Activated CD4-positive, alpha-beta T cell treated with anti-CD3 and anti-CD28 coated beads, Interleukin-2, amount 10 ng/mL, durations not matched to agents 24 days and 14 days (primary cell): ENCODE measurements at places on chromosomes 7 and 10.
A peak's percentile ranks its signal among the peaks of the same experiment; 100 is the strongest.

GRCh38 chr10:97843281-97843671, 6.4 kb upstream of the GOLGA7B start:
- H3K4me3 ChIP-seq: no peak overlapping the region
- no peak for DNase-seq
- peaks cover 7% of the 10 kb centered on the region for H3K27me3 ChIP-seq
- no peaks in the 10 kb centered on the region for H3K36me3 ChIP-seq
- H3K27ac ChIP-seq: no peak overlapping the region
- peaks cover 10% of the 10 kb centered on the region for H3K4me1 ChIP-seq

DNA sequence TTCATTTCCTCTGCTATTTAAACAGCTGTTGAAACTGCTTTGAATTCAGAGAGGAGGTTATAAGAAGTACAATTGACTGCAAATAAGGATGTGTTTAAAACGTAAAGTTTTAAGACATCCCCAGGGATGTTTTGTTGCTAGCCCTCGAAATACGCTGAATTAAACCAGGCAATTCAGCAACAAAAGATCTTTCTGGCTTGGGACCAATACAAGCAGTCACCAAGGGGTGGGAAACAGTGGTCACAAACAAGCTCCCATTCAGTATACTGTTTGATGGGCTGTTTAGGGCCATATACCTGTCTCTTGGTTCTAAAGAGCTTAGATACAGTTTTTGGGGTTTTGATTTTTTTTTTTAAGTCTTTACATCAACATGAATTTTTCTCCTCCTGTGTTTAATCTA, 446.3 kb upstream of the POT1 start:
- H3K27me3 ChIP-seq: no peaks in the 10 kb centered on the region
- no peaks in the 10 kb centered on the region for H3K36me3 ChIP-seq
- no peak for DNase-seq

GRCh38 chr7:128148676-128149075, 92.4 kb upstream of the LEP start:
- H3K27me3 ChIP-seq: peaks cover 40% of the 10 kb centered on the region
- H3K27ac ChIP-seq: no peak overlapping the region
- H3K4me3 ChIP-seq: no peak overlapping the region
- H3K36me3 ChIP-seq: no peaks in the 10 kb centered on the region
- no peak for DNase-seq

DNA sequence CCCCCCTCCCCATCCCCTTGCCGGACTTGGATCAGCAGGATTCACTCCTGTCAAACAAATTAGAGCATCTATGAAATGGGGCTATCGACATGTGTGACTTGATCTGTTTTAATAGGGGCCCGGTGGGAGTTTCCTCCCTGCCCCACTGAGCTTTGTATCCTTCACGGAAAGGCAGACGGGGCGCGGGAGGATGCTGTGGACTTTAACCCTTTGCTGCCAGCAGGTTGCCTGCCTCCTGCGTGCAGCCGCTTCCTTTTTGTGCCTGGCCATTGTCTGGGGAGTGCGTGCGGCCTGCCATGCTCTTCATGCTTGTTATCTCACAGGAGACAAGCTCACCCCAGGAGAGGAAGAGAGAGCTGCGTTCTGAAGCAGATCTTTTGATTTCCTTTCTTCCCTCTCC, 512.8 kb upstream of the GALNT17 start:
- no peaks in the 10 kb centered on the region for H3K27me3 ChIP-seq
- no peak for DNase-seq
- H3K4me1 ChIP-seq: no peaks in the 10 kb centered on the region
- no peak overlapping the region for H3K4me3 ChIP-seq

DNA sequence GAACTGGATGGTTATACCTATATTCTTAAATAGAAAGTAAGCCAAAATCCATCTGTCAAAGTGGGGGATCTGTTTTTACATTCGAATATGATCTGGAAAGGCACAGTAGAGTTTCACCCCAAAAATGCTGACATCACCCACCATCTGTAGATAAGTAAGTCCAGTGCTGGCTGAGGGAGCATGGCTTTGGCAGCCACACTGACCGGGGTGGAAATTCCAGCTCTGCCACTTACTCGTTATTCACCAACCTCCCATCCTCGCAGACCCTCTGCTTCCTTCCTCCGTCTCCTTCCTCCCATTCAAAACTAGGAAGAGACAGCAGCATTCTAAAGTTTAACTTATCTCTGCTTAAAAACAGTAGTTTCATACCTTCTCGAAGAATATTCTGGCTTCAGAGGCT, 84.9 kb upstream of the GATA3 start:
- H3K27ac ChIP-seq: no peak overlapping the region
- H3K36me3 ChIP-seq: peaks cover 9% of the 10 kb centered on the region
- DNase-seq: no peak
- peaks cover 4% of the 10 kb centered on the region for H3K4me1 ChIP-seq
- no peaks in the 10 kb centered on the region for H3K27me3 ChIP-seq

GRCh38 chr7:134567368-134567767, 18.5 kb downstream of the AKR1B15 start:
- no peaks in the 10 kb centered on the region for H3K4me1 ChIP-seq
- H3K36me3 ChIP-seq: no peaks in the 10 kb centered on the region
- no peak overlapping the region for H3K4me3 ChIP-seq
- DNase-seq: no peak

- H3K27me3 ChIP-seq: no peaks in the 10 kb centered on the region
- H3K4me1 ChIP-seq: no peaks in the 10 kb centered on the region
- no peak for DNase-seq
- H3K4me3 ChIP-seq: no peak overlapping the region
Observed at GRCh38 chr10:1402016-1402770, 335.1 kb downstream of the ADARB2 start.

DNA sequence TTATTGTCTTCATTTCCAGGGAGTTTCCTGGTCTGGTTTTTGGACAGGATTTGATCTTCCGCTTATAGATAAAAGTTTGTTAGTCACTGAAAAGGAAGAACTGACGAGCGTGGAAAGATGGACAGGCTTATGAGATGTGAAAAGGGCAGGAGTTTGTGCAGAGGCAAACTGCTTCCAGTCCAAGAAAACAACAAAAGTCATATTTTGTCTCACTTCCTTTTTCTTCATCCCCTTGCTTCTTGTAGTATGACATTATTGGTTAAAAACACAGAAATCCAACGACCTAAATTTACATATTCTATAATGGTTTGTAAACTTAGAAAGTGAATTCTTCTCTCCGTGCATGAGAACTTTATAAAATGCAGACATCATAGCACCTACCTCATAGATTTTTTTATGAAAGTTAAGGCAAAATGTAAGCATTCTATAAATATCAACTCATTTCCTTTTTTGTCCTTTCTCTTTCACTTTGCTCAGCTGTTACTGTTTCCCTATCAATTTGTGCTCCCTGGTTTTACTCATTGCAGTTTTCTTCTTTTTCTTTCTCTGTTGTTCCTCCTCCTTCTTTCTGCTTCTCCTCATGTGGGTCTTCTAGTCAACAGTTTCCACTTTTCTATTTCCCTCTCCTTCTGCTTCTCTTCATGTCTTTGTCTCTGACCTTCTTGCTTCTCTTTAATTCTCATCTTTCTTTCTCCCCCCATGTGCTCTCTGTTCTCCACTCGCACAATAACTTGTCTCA, 370.2 kb downstream of the ARL4A start:
- peaks cover 5% of the 10 kb centered on the region for H3K27me3 ChIP-seq
- no peaks in the 10 kb centered on the region for H3K36me3 ChIP-seq
- H3K4me3 ChIP-seq: peak overlapping the region; percentile 74
- peaks cover 15% of the 10 kb centered on the region for H3K4me1 ChIP-seq

- peaks cover 7% of the 10 kb centered on the region for H3K36me3 ChIP-seq
- H3K4me1 ChIP-seq: peaks cover 45% of the 10 kb centered on the region
- peaks cover 2% of the 10 kb centered on the region for H3K27me3 ChIP-seq
- DNase-seq: no peak
- H3K27ac ChIP-seq: peak overlapping the region; percentile 22
Observed at GRCh38 chr10:102919992-102920739, 2.1 kb downstream of the CNNM2 start.

DNA sequence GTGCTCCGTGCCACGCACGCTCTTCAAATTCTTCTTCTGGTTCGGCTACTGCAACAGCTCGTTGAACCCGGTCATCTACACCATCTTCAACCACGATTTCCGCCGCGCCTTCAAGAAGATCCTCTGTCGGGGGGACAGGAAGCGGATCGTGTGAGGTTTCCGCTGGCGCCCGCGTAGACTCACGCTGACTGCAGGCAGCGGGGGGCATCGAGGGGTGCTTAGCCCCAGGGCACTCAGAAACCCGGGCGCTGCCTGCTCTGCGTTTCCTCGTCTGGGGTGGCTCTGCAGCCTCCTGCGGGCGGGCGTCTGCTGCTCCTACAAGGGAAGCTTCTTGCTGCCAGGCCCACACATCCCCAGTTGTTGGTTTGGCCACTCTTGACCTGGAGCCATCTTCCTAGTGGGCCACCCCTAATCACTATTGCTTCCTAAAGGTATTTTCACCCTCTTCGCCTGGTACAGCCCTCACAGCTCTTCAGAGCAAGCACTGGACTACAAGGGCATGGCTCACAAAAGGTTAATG, 2.5 kb downstream of the ADRA2A start:
- H3K27ac ChIP-seq: no peak overlapping the region
- DNase-seq: peak; percentile 54
- H3K4me1 ChIP-seq: peaks cover 7% of the 10 kb centered on the region
- H3K27me3 ChIP-seq: peaks cover 51% of the 10 kb centered on the region
- H3K36me3 ChIP-seq: peaks cover 2% of the 10 kb centered on the region

- H3K4me1 ChIP-seq: no peaks in the 10 kb centered on the region
- no peaks in the 10 kb centered on the region for H3K27me3 ChIP-seq
- no peak for DNase-seq
- no peaks in the 10 kb centered on the region for H3K36me3 ChIP-seq
- H3K4me3 ChIP-seq: no peak overlapping the region
- H3K27ac ChIP-seq: no peak overlapping the region
Observed at GRCh38 chr7:91503934-91504555, 239.8 kb downstream of the FZD1 start.

DNA sequence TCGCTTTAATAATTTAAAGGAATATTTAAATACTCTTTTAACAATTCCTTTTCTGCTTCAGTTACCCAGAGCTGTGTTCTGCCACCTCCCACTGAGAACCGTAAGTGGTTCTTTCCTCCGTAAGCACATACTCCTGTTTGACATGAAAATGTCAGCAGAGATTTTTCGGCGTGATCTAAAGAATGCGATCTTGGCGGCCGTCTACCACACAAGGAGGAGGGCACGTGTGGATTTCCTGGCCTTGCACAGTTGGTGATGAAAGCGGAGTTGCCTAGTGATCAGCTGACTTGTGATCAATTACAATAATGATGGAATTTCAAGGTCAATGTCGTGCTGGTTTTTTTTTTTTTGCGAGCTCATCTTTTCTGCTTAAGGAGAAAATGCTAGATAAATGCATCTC, 35.6 kb upstream of the INSIG1 start:
- no peak overlapping the region for H3K4me3 ChIP-seq
- peaks cover 2% of the 10 kb centered on the region for H3K27me3 ChIP-seq
- no peak overlapping the region for H3K27ac ChIP-seq
- DNase-seq: no peak
- H3K36me3 ChIP-seq: no peaks in the 10 kb centered on the region
- H3K4me1 ChIP-seq: peaks cover 1% of the 10 kb centered on the region

- no peaks in the 10 kb centered on the region for H3K36me3 ChIP-seq
- H3K4me1 ChIP-seq: no peaks in the 10 kb centered on the region
- H3K27me3 ChIP-seq: no peaks in the 10 kb centered on the region
- no peak overlapping the region for H3K27ac ChIP-seq
Observed at GRCh38 chr7:117385363-117386109, 41.8 kb downstream of the ASZ1 start.

- no peak overlapping the region for H3K27ac ChIP-seq
- peaks cover 5% of the 10 kb centered on the region for H3K27me3 ChIP-seq
- H3K4me3 ChIP-seq: no peak overlapping the region
Observed at GRCh38 chr7:43317075-43317474, 204.6 kb downstream of the HECW1 start.

DNA sequence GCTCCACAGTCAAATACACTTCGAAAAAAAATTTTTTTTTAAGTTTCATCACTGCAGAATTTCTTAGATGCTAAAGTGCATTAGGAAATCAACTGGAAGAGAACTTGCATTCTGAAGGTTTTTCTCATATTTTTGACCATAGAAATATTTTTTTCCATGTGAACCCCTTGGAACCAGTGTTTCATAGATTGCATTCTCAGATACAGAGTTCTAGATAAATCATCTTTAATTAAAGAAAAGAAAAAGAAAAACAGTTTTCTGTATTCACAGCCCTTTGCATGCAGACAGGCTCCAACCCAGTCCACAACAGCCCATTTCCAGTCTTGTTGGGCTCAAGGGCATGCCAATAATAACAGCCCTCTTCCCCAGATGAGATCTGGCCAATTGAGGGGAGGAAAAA, 75.5 kb upstream of the RPA3 start:
- no peak overlapping the region for H3K4me3 ChIP-seq
- H3K27ac ChIP-seq: no peak overlapping the region
- H3K4me1 ChIP-seq: peaks cover 10% of the 10 kb centered on the region

- H3K27ac ChIP-seq: no peak overlapping the region
- H3K4me1 ChIP-seq: peaks cover 11% of the 10 kb centered on the region
- H3K4me3 ChIP-seq: no peak overlapping the region
- H3K27me3 ChIP-seq: no peaks in the 10 kb centered on the region
- DNase-seq: no peak
Observed at GRCh38 chr10:4851846-4852245, 25.8 kb downstream of the AKR1E2 start.

DNA sequence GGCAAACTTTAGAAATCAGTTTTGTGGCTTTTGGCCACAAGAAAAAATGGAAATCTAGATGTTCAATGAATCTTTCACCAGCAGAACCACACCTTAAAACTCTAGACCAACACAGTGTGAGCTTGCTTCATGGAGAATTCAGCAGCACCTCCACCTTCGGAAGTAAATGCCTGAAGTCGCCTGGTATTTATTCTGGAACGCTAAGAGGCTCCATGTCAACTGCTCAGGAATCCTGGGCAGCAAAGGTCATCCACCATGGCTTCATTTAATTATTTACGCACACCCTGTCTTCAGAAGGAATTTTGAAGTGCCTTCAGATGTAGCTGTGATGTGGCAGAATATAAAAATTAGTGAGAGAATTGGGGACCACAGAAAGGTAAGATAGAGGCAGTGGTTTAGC, 167.7 kb downstream of the GFRA1 start:
- H3K4me1 ChIP-seq: no peaks in the 10 kb centered on the region
- no peak for DNase-seq
- H3K4me3 ChIP-seq: no peak overlapping the region
- H3K27me3 ChIP-seq: no peaks in the 10 kb centered on the region

GRCh38 chr10:127648885-127649284, 88.1 kb upstream of the FOXI2 start:
- H3K4me3 ChIP-seq: no peak overlapping the region
- no peak overlapping the region for H3K27ac ChIP-seq
- no peak for DNase-seq
- no peaks in the 10 kb centered on the region for H3K4me1 ChIP-seq
- H3K36me3 ChIP-seq: no peaks in the 10 kb centered on the region
